ENCODE measurements at places on chromosomes 13 and 19.

DNA sequence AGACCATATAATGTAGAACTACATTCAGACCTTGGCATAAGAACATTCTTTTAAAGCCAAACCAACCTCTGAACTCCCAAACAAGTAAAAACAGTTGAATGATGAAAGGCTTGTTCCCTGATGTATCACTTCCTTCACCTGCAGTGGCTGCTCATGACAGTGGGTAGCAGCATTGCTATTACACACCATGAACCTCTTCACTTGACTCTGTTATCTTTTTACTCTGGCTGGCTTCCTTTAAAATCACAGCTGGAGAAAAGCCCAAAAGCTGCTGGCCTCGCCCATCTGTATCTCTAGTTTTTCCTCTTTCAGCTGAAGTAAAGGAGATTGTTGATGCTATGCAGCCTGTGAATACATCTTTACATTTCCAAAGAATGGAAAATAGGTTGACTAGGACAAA, 22.6 kb downstream of the THSD1 start:
- DNase-seq: no peak

- DNase-seq: no peak
Observed at GRCh38 chr19:28920269-28921066, 292.5 kb downstream of the UQCRFS1 start.

GRCh38 chr13:97660594-97661260, 226.8 kb downstream of the RAP2A start:
- DNase-seq: no peak

GRCh38 chr13:87444135-87444534, 227.0 kb upstream of the SLITRK5 start:
- DNase-seq: no peak

DNA sequence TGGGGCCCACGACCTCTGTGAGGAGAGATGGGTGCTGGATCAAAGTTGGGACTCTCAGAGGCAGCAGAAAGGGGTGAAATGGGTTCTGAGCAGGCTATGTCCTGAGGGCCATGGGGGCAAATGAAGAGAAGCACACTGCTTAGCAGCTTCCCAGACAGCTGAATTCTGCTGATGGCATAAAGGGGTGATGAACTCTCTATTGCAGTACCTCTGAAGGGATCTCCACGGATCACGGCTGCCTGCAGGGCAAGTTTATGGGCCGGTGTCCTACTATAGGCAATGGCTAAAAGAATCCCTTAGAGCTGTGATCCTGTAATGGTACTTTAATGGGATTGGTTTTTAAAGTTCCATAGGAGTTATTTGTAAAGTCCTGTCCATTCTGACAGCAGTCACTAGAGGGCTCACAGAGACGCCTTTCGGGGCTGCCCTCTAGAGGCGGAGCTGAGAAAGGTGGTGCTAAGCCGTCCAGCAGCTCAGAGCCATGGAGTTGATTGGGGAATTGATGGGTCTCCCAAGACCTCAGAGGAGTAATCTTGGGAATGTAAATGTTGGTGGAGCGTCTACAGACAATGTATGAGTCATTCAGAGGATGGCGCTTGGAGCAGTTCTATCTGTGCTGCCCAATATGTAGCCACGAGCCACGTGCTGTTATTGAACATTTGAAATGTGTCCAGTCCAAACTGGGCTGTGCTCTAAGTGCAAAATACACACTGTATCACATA, 287.3 kb downstream of the COG6 start:
- peak; percentile 78 for DNase-seq
